ENCODE measurements at places on chromosomes 7 and 10.
A peak's percentile ranks its signal among the peaks of the same experiment; 100 is the strongest.

- DNase-seq = no peak
Measured at GRCh38 chr7:38382684-38383083, 109.2 kb upstream of the TARP start.

GRCh38 chr10:114363745-114364454, 40.4 kb downstream of the AFAP1L2 start:
- DNase-seq = no peak

- no peak for DNase-seq
Measured at GRCh38 chr7:27243340-27244163, 950 bp downstream of the EVX1 start.

GRCh38 chr10:34348917-34349485, 466.1 kb downstream of the PARD3 start:
- no peak for DNase-seq

GRCh38 chr10:50679149-50679548, 55.4 kb upstream of the SGMS1 start:
- DNase-seq = no peak

DNA sequence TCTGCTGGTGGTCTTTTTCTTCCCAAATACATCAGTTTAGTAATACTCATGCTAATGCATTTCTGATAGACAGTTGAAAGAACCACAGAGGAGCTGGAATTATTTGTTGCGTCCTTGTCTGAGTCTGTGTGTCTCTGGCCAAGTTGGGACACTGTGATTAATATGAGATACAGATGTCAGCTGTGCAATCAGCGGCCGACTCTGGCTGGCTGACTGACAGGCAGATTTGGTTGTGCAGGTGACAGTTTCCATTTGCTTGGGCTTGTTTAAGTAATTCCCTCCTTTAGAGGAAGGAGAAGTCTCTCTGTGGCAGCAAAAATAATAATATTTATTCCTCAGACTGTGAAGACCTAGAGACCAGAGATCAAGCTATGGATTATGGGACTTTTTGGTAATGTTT, 176.2 kb upstream of the CHRM2 start:
- DNase-seq = no peak

- DNase-seq = no peak
Measured at GRCh38 chr10:63919575-63920279, 398.5 kb downstream of the REEP3 start.

DNA sequence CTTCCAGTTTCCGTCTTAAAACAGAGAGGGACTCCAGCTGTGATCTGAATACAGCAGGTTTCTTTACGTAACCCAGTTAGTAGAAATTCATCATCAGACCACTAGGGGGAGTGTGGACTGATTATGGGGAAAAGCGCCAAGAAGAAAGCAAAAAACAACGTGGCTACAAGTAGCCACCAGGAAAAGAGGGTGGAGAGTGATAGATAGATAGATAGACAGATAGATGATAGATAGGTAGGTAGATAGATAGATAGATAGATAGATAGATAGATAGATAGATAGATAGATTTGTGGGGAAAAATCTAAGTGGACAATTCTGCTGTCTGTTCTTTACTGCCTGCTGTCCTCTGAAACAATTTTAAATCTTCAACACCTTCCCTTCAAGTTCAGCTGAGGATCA, 12.7 kb upstream of the AKR1B10 start:
- DNase-seq = peak; percentile 82

- DNase-seq = no peak
Measured at GRCh38 chr7:148403466-148403993, 187.0 kb upstream of the C7orf33 start.

DNA sequence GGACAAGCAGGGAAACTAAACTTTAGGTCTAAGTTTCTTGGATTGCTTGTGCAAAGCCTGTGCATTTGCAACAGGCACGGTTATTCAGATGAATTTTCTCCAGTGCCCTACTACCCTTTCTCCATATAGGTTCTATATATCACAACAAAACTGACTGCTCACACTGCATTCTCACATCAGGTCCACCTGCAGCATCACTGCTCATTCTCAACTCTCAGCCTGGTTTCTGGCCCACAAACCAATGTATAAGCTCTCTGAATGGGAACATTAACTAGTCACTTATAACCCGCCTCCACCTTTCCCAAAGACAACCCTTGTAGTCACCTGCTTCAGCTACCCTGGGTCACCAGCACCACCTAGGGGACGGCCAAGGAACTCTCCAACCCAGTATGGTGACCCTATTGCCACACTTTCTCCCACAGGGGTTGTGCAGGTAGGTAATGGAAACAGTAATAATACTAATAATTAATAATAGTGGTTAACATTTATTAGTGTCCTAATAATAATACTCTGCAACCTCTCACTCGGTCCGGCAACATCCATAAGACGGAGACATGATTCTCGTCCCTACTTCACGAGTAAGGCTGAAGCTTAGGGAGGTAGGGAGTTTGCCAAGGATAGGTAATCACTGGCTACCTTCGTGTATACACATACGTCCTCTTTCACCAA, 97.3 kb downstream of the CLEC2L start:
- DNase-seq = peak; percentile 68

- DNase-seq = no peak
Measured at GRCh38 chr7:25831831-25832411, 320.1 kb upstream of the NFE2L3 start.

GRCh38 chr7:150377635-150378034, 1.5 kb upstream of the ZNF775 start:
- DNase-seq = no peak

DNA sequence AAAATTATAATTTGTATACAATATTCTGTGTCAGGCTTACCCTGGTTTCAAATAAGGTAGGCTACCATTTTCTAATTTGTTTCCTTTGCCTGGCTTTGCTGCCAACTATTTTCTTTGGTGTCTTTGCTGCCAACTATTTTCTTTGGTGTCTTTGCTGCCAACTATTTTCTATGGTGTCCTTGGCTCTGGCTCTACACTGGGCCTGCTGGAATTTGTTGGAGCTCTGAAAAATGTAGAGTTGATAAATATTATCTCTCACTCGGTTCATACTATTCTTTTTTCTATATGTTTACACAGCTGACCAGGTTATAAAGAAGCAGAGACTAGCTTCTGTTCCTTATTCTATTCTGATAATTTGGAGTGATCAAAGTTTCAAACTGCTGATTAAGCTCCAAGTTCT, 768.0 kb upstream of the PHF14 start:
- DNase-seq = no peak

DNA sequence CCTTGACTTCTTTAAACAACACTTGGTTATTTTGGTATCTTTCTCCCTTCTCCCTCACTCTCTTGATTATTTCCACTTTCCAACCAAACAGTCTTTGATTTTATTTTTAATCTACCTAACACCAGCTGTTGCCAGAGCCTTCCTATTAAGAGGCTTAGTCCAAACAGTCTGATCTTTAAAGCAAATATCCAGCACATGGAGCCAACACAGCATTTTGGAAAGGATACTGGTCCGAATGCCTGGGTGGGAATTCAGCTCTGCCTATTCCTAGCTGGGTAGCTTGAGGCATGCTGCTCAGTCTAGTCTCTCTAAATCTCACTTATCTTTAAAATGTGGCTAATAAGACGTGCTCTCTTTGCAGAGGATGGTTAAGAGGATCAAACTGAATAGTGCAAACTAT, 129.3 kb downstream of the NRCAM start:
- DNase-seq = no peak

DNA sequence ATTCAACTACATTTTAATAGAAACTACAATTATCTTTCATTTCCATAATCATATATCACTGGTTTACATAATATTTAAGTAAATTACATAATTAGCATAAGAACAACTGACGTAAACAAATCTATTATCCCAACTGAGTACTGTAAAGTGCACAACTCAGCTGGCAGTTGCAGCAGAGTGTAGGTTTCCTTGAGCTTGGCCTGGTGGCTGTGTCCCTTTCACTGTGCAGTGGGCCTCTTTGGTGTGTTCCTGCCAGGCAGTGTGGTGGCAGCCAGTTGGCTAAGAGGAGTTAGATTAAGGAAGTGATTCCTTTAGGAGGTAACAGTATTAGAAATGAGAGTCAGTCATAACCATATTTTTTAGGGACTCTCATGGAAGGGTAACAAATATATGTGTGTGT, 7.0 kb downstream of the NRG3 start:
- no peak for DNase-seq

- no peak for DNase-seq
Measured at GRCh38 chr7:101294039-101294831, 27.4 kb downstream of the IFT22 start.

GRCh38 chr10:62268027-62268398, 631 bp downstream of the RTKN2 start:
- DNase-seq = no peak

- no peak for DNase-seq
Measured at GRCh38 chr10:129021594-129022304, 445.3 kb upstream of the MGMT start.

GRCh38 chr7:3537210-3537875, 236.3 kb downstream of the SDK1 start:
- no peak for DNase-seq

GRCh38 chr10:11448545-11449244, 162.8 kb downstream of the USP6NL start:
- no peak for DNase-seq

DNA sequence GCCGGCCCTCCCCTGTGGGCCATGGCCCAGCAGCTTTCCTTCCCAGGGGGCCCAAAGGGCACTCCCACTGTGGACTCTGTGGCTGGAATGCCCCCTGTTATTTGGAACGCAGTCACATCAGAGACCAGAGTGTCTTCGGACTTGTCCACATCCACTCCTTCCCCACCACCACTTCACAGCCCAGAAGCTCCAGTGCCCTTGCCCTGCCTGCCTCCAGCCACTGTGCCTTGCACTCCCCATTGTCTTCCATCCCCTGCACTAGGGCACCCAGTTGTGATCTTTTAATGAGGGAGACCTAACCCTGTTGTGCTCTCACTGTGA, 19.4 kb downstream of the INSIG1 start:
- DNase-seq = no peak

DNA sequence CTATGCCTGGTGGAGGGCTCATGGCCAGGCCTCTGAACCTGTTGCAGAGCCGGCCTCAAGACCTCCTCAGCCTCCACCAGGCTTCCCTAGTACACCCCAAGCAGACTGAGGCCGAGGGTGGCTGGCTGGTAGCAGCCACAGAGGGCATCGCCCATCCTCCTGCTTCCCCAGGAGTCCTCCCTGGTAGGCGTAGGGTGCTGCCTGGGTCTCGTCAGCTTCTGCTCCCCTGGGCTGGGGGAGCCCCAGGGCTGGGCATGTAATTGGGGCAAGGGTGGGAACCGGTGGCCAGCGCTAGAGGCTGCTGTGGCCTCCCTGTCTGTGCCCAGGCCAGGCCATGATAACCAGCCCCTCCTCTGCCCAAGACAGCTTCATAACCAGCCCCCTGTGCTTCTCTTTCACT, 32.6 kb downstream of the TBATA start:
- no peak for DNase-seq

GRCh38 chr7:123844712-123845219, at the start of gene HYAL4:
Gene HYAL4, plus strand, starts transcription at chr7:123845169. Its CDS starts 23,105 bp downstream, at chr7:123868274.
- no peak for DNase-seq

DNA sequence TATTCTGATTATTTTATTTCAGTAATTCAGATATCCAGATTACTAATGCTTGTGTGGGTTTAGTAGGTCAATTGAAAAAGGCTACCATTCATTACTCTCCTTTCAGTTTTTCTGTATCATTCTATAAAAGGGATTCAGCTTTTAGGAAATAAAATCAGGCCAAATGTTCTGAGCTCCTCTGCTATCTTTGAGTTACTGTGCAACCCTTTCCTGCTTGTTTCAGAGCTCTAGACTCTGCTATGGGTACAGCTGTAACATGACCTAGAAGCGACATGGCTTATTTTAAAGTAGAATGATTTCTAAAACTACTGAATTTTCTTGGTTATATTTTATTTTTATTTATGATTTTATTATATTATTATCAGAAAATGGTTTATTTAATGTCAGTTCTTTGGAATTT, 142.8 kb downstream of the LYZL1 start:
- no peak for DNase-seq

DNA sequence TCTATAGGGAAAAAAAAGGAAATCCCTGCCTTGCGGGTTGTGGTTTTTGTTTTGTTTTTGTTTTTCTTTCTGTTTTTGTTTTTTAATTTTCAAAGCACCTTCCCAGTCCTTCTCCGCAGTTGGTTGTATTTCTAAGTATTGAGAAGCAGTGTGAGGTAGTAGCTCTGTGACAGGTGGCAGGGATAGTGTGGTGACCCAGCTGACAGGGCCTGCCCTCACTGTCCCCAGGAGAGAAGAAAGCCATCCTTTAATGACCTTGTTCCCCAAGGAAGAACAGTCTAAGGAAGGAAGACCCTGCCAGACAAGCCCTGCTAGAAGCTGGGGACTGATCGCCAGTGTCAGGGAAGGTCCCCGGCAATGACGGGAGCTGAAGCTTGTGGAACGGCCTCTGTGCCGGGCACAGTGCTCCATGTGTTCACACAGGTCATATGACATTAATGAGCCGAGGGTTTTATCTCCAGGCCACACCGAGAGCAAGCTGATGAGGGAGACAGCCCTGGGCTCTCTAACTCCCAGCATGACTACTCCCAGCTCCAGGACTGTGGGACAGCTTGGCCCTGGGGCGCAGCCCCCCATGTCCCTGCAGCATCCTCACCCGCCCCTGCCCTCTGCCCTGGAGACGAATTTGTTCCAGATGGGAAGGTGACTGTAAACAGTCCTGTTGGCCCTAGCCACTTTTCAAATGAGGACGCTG, 69.0 kb upstream of the LRRC18 start:
- no peak for DNase-seq

- DNase-seq = no peak
Measured at GRCh38 chr7:82335001-82335400, 108.6 kb downstream of the CACNA2D1 start.

GRCh38 chr10:14773551-14774213, 1.0 kb downstream of the FAM107B start:
- DNase-seq = no peak

DNA sequence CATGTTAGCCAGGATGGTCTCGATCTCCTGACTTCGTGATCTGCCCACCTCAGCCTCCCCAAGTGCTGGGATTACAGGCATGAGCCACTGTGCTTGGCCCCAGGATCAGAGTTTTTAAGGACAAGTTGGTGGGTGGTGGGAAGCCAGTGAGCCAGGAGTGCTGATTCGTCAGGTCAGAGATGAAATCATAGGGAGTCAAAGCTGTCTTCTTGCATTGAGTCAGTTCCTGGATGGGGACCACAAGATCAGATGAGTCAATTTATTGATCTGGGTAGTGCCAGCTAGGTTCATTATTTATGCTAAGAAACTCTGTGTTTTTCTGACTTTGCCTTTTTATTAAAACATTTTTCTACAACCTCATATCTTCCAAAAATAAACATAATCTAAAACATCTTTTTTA, 423.8 kb downstream of the ARL4A start:
- DNase-seq = peak; percentile 76

- DNase-seq = no peak
Measured at GRCh38 chr10:107741971-107742370, 577.5 kb upstream of the SORCS1 start.

DNA sequence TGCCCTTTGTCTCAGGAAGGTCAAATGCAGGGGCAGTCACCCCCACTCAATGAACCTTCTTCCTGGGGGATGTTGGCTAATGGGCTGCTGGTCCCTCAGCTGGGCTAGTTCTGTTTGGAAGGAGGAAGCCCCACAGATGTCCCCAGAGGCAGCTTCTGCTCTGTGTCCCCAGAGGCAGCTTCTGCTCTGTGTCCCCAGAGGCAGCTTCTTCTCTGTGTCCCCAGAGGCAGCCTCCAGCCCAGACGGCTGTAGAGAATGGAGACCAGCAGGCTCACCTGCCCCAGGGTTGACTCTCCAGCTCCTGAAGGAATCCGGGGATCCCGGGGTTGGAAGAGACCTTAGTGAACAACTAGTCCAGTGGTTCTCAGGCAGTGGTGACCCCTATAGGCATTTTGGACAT, 62.5 kb upstream of the LEP start:
- no peak for DNase-seq

All from activated CD4-positive, alpha-beta T cell treated with anti-CD3 and anti-CD28 coated beads, Interleukin-2, Interleukin-6, amounts not matched to agents 100 ng/mL and 50 ng/mL, durations not matched to agents 16 hours and 8 hours (primary cell).